GM23248 (cell line): ENCODE measurements at places on chromosomes 1 and 21.

DNA sequence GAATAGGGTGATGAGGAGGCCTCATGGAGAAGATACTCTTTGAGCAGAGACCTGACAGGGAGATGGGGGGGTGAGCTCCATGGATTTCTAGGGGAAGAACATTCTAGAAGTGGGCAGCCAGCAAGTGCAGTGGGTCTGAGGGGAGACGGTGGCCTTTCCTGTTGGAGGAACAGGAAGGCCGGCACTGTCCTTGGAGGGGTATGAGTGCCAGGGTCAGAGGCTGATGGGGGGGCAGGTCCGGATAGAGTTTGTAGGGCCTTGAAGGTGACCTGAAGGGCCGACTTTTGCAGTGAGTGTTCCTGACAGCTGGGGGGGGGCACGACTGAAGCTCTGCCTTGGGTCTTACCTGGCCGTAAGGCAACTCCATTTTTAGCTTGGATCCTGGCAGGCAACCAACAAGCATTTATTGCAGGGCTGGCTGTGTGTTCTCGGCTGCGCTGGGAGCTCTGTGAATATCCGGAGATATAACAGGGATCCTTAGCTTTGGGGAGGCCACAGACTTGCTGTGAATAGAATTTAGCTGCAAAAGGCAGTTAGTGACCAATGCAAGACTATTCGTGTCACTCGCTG is 130.6 kb downstream of the MRPS6 start:
- H3K27ac ChIP-seq = no peak overlapping the region
- no peaks in the 10 kb centered on the region for H3K27me3 ChIP-seq
- H3K36me3 ChIP-seq = no peaks in the 10 kb centered on the region
- peaks cover 7% of the 10 kb centered on the region for H3K4me1 ChIP-seq
- DNase-seq = no peak
- no peak overlapping the region for H3K4me3 ChIP-seq

- no peaks in the 10 kb centered on the region for H3K36me3 ChIP-seq
- H3K27me3 ChIP-seq = no peaks in the 10 kb centered on the region
These were observed 598.5 kb upstream of the ADAMTS5 start for GRCh38 chr21:27565364-27565763.

DNA sequence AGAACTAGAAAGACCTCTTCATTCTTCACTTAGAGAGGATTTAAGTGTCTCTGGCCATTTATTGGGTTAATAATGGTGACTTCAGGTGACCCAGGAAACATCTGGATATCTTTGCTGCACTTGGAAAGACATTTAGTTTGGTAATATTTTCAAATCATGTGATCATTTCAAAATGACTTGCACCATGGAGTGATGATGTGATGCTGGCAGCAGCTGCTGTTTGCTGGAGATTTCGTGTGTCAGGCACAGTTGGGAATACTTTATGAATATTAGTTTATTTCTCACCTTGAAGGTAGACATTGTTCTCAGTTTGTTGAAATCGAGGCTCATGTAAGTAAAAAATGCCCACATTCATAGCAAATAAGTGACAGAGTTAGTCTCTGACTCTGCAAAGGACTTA is 236.0 kb downstream of the DISC1 start:
- H3K27ac ChIP-seq = peak overlapping the region; percentile 69
- H3K36me3 ChIP-seq = no peaks in the 10 kb centered on the region
- H3K4me3 ChIP-seq = no peak overlapping the region
- H3K27me3 ChIP-seq = no peaks in the 10 kb centered on the region
- peak; percentile 12 for DNase-seq

- no peak for DNase-seq
- H3K27me3 ChIP-seq = no peaks in the 10 kb centered on the region
- no peaks in the 10 kb centered on the region for H3K36me3 ChIP-seq
- H3K27ac ChIP-seq = no peak overlapping the region
These were observed 37.3 kb downstream of the AZIN2 start for GRCh38 chr1:33118274-33118673.

DNA sequence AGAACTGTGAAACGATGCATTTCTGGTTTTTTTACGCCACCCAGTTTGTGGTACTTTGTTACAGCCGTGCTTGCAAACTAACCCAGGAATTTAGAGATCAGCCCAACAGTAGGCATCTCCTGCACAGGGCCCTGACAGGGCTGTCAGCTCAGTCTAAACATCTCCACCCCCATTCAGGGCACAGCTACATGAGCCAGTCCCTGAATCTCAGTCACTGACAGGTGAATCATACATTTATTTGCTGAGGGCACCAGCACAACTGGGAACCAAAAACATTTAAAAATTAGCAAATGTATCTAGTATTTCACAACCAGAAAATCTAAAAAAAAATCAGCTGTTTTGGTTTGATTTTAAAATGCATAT is 30.7 kb downstream of the PRDX6 start:
- no peaks in the 10 kb centered on the region for H3K36me3 ChIP-seq
- H3K27me3 ChIP-seq = no peaks in the 10 kb centered on the region
- H3K27ac ChIP-seq = no peak overlapping the region
- peak; percentile 28 for DNase-seq

DNA sequence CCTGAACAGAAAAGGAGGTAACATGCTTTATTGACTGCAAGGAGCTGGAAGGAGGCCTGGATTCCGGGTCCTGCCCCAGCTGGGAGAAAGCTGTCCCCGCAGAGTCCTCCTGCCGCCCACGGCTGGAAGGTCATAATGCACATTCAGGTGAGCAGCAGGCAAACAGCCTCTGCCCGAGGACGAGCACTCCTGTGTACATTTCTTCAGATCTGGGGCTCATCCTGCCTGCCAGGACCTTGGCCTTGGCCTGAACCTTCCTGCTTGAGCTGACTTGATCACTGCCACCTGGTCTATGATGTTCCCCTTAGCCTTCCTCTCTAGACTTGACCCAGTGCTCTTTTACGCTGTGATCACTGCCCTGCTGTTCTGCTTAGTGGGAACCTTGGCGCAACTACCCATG is 17.9 kb upstream of the ZNF436 start:
- peaks cover 15% of the 10 kb centered on the region for H3K4me1 ChIP-seq
- H3K4me3 ChIP-seq = no peak overlapping the region
- no peak overlapping the region for H3K27ac ChIP-seq
- no peaks in the 10 kb centered on the region for H3K27me3 ChIP-seq
- no peaks in the 10 kb centered on the region for H3K36me3 ChIP-seq

DNA sequence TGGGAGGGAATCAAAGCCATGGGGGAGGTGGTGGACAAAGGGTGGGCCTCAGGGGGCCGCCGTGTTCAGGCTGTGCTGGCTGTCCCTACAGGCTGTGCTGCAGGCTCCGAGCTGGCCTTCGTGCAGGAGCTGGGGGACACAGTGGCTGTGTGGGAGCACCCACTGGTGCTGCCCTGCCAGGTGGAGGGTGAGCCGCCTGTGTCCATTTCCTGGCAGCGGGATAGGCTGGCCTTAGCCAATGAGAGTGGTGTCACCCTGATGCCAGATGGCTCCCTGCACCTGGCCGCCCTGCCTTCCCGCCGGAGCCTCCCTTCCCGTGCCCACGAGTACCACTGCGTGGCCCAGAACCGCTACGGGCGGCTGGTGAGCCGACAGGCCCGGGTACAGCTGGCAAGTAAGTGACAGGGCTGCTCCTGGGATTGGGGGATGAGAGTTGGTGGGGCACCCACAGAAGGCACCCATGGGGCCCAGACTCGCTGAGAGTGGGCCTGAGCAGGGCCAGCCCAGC is 20.2 kb downstream of the SLC27A3 start:
- no peak overlapping the region for H3K27ac ChIP-seq
- no peak overlapping the region for H3K4me3 ChIP-seq
- H3K27me3 ChIP-seq = no peaks in the 10 kb centered on the region
- no peaks in the 10 kb centered on the region for H3K36me3 ChIP-seq
- H3K4me1 ChIP-seq = peaks cover 11% of the 10 kb centered on the region

DNA sequence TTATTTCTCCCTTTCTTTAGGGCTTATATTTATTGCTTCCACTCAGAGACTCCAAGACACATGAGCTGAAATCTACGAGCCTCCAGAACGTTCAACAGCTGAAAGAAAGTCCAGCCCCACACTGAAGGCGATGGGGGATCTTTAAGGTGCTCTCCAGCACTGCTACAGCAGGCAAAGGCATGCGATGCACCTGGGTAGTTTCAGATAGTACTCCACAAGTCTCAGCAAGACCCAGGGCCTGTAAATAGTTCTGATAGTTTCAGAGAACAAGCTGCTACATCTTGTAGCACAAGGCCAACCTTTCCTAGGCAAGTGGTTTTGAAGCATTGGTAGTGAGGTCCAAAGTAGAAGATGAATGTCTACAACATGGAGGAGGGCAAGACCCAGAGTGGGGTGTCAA is 2.2 kb upstream of the HSD3B1 start:
- H3K4me1 ChIP-seq = no peaks in the 10 kb centered on the region
- H3K27ac ChIP-seq = no peak overlapping the region
- no peaks in the 10 kb centered on the region for H3K36me3 ChIP-seq
- H3K27me3 ChIP-seq = no peaks in the 10 kb centered on the region; the same call in 1 of the 2 replicates

DNA sequence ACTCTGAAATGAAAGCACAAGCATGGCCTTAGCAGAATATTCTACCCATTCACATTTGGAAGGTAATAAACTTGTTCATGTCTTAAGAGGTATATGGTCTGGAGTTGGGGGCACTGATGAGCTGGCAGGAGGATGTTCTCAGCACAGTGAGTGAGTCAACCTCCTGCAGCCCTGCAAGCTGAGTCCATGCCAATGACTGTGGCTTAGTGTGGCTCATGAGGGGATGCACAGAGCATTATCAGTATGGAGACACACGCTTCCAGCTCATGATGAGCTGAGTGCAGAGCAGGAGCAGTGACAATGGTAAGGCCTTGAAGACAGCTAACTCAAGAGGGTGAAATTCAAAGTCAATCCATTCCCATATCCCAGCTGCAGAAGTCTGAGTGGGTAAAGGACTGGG is 102.3 kb downstream of the TNFSF18 start:
- peak; percentile 95 for DNase-seq
- H3K27ac ChIP-seq = peak overlapping the region; percentile 58
- H3K4me1 ChIP-seq = peaks cover 36% of the 10 kb centered on the region
- no peaks in the 10 kb centered on the region for H3K27me3 ChIP-seq
- H3K4me3 ChIP-seq = no peak overlapping the region
- no peaks in the 10 kb centered on the region for H3K36me3 ChIP-seq

DNA sequence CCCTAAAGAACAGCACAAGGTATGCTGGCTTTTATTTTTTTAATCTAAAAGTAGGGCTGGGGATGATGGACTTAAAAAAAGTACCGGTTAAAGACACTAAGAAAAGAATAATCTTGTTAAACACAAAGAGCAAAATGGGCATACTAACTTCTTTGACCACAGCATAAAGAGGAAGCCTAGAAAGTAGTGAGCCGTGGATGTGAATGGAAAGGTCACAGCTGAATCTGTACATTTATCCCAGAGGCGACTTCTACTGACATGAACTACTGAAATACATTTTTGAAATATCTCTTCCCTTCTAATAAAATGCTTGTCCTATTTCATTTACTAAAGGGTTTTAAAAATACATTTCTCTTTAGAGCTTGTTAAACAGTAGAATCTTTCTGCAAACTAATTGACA is 140.7 kb downstream of the SLC45A1 start:
- H3K4me3 ChIP-seq = no peak overlapping the region
- no peaks in the 10 kb centered on the region for H3K27me3 ChIP-seq
- no peaks in the 10 kb centered on the region for H3K36me3 ChIP-seq
- H3K4me1 ChIP-seq = peaks cover 37% of the 10 kb centered on the region

GRCh38 chr1:239386453-239387303 is at the start of gene CHRM3:
TSS of gene CHRM3 (plus strand) at chr1:239386568. CDS start at chr1:239907452, 520,884 bp downstream.
- DNase-seq = peak; percentile 6
- no peak within 1 kb of the TSS for H3K27ac ChIP-seq
- H3K4me1 ChIP-seq = no peaks in the 10 kb centered on the region
- no peak within 1 kb of the TSS for H3K4me3 ChIP-seq
- no peaks in the 10 kb centered on the region for H3K36me3 ChIP-seq

- no peak overlapping the region for H3K4me3 ChIP-seq
- H3K4me1 ChIP-seq = no peaks in the 10 kb centered on the region
- H3K36me3 ChIP-seq = no peaks in the 10 kb centered on the region
- H3K27ac ChIP-seq = no peak overlapping the region
These were observed 436.3 kb upstream of the RUNX1 start for GRCh38 chr21:35485364-35485763.

- H3K4me1 ChIP-seq = no peaks in the 10 kb centered on the region
- no peak for DNase-seq
- no peak overlapping the region for H3K27ac ChIP-seq
These were observed 75.1 kb upstream of the PTGFRN start for GRCh38 chr1:116834595-116834994.

- no peaks in the 10 kb centered on the region for H3K27me3 ChIP-seq
- no peaks in the 10 kb centered on the region for H3K36me3 ChIP-seq
- no peak for DNase-seq
- H3K27ac ChIP-seq = no peak overlapping the region
These were observed 406.9 kb upstream of the USP24 start for GRCh38 chr1:55622074-55622473.

- H3K27me3 ChIP-seq = no peaks in the 10 kb centered on the region; the same call in 1 of the 2 replicates
- H3K4me3 ChIP-seq = no peak overlapping the region
- no peak for DNase-seq
- H3K36me3 ChIP-seq = no peaks in the 10 kb centered on the region
- no peak overlapping the region for H3K27ac ChIP-seq
- no peaks in the 10 kb centered on the region for H3K4me1 ChIP-seq
These were observed 66.0 kb upstream of the NRIP1 start for GRCh38 chr21:15130751-15131150.

DNA sequence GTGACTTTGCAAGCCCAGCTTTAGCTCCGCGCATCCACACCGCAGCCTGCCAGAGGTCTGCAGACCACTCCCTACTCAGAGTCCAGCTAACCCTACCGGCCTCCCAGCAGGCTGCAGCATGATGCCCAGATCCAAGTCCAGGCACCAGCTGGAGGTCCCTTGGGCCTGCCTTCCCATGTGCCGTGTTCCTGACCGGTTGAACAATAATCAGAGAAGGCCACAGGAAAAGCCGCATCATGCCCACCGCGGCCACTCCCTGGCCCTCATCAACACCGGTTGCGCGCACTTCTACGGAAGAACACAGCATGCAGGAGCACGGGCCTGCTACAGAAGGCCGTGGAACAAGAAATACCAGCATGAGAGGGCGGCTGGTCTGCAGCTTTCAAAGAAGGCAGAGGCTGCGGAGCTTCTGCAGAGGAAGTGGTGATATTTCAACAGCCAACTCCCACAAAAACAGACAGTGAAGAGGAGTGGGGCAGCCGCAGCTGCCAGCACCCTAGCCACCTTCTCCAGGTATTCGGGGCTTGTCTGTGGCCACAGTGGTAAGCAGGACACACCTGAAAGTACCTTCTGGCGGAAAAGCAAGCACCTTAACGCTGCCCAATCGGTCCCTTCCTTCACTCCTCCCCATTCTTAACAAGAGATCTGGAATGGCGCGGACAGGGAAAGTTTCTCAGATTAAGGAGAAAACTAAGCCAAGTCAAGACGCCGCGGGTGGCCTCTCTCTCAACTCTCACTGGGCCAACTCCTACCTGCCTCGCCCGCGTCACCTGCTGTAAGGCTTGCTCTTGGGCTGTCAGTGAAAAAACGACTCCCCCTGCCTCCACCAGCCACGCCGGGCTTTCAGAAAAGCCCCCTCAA is 1.5 kb downstream of the PGBD5 start:
- peak; percentile 4 for DNase-seq
- H3K27me3 ChIP-seq = peaks cover 29% of the 10 kb centered on the region
- H3K4me3 ChIP-seq = peak overlapping the region; percentile 29; the same call in 1 of the 2 replicates
- H3K4me1 ChIP-seq = no peaks in the 10 kb centered on the region
- no peaks in the 10 kb centered on the region for H3K36me3 ChIP-seq

DNA sequence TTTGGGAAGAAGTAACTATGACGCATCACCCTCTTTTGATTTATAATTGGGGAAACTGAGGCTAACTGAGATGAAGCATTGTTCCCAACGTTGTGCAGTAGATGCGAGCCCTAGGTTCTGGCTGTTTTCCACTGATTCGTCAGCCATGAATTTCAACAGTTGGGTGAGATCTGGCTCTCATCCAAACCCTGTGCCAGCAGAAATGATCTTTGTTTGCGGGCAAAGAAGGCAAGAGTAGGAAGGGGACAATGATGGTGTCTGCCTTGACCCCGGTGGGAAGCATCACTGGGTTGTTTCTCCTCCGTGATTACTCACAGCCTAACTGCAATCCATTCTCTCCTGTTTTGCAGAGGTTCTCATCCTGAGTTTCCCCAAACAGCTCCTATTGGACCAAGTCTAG is 142.3 kb downstream of the MIS18A start:
- no peaks in the 10 kb centered on the region for H3K27me3 ChIP-seq
- peaks cover 17% of the 10 kb centered on the region for H3K4me1 ChIP-seq
- DNase-seq = no peak
- H3K4me3 ChIP-seq = no peak overlapping the region
